ENCODE measurements at places on chromosomes 6 and 20.

DNA sequence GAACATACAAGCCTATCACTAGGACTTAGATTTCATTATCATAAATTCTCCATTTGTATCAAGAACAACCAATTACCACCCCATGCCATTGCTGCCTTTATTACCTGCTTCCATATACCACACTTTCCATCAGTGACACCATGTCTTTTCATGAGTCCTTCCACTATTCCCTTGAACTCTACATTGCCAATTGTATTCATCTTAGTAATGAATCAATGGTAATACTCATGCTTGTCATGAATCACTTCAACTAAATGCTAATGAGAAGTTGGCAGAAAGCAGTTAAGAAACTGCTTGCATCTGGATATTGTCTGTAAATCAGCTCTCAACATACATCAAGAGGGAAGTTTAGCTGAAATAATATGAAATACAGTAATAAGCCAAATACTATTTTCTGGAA, 61.2 kb upstream of the RNF217 start:
- no peak for DNase-seq

- DNase-seq, result peak; percentile 61
Measured at GRCh38 chr6:3603340-3604130, 146.7 kb upstream of the SLC22A23 start.

DNA sequence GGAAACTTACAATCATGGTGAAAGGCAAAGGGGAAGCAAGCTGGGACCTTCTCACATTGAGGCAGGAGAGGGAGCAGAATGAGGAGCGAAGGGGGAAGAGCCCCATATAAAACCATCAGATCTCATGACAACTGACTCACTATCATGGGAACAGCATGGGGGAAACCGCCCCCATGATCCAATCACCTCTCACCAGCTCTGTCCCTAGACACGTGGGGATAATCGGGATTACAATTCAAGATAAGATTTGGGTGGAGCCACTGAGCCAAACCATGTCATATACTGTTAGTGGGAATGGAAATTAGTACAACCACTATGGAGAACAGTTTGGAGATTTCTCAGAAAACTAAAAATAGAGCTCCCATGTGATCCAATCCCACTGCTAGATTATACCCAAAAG, 163.7 kb downstream of the MANEA start:
- DNase-seq, result no peak

DNA sequence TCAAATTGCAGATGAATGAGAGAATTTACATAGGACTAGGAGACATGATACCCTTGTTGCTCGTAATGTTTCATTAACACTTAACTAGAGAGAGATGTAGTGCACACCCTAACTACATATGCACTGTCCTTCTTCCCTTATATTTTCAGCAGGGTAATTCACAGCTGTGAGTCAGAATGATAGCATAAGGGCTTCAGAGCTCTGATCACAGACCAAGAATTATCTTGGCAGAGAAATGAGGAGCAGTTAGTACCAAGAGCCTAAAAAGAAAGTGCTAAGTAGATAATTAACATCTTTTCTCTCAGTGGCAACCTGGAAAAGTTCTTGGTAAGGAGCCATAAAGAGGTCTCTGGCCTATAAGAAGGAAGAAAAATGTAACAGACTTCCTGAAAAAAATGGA, 35.8 kb downstream of the GRIK2 start:
- no peak for DNase-seq

DNA sequence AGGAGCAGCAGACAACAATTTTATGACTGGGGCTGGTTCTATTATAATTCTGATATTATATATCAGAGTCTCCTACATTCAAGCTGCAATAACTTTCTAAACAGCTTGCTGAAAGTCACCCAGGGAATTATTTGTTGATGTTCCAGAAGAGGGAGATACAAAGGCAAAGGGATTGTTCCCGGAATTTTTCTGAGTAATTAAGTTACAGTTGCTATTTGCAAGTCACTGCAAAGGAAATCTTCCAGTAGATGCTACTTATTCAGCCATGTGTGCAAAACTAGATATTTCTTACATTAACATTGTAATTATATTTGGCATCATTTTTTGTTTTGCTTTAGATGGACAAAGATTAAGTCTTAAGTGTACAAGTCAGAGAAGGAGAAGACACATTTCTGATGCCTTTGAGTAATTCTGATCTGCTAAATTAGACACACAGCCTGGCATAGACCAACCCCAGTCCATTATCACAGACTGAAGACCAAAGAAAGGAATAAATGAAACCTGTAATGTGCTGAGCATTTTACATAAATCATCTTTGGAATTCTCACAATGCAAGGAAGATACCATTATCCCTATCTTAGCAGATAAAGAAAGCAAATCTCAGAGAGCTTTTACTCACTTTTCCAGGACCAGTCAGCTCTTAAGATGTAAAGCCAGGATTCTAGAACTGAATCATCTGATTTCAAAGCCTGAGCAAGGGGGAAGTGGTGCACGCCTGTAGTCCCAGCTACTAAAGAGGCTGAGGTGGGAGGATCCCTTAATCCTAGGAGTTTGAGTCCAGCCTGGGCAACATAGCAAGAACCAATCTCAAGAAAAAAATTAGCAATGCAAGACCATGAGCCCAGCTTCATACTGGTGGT, 62.6 kb upstream of the AKAP12 start:
- no peak for DNase-seq

DNA sequence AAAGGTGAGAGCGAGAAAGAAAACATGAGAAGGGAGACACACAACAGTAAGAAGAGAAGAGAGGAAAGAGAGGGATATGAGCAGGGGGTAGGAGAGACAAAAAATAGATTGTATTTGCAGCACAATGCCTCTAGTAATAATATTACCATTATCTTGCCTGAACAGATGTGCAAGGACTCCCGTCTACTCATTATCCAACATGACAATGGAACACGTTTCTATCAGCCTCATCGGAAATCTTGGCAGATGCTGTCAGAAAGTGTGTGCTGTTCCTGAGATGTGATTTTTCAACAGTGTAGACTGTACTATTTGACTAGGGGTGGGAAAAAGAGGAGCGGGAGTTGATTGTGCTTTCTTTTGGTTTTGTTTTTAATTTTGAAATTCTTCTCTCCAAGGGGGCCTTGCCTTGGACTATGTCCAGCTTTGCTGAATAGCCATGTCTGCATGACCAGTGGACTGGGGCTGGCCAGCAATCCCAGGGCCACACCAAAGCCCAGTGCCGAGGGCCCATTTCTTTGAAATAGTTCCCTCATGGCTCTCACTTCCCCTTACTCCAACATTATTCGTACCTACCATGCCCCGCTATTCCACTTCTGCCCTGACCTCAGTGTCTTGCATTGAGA, 11.3 kb upstream of the TRAM2 start:
- no peak for DNase-seq

DNA sequence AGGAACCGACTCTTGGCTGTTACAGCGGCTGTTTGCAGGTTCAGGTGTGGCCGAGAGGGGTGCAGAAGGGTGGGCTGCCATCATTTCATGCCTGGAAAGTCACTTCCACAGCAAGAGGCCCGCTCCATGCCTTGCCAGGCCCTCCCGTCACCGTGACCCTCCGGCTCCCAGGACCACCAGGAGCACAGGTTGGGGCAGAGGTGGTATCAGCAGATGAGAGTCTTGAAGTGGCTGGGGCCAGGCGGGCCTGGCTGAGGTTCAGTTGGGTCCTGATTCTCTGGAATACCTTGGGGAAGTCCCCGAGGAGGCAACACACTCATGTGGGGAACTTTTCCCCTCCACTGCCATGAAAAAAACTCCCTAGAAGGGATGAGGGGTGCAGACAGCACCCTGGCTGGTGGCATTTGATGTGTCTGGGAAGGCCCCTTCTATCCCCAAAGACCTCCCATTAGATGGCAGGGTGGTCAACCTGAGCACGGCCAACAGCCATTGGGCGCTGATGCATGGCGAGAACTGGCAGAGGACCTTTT, 34.2 kb upstream of the IRF4 start:
- DNase-seq, result no peak

- no peak for DNase-seq
Measured at GRCh38 chr6:113894712-113895674, 37.8 kb downstream of the MARCKS start.

GRCh38 chr6:89033461-89033860, 47.1 kb upstream of the PNRC1 start:
- DNase-seq, result no peak

GRCh38 chr6:139436957-139437348, 62.5 kb upstream of the CITED2 start:
- DNase-seq, result no peak

GRCh38 chr20:50848341-50848808, 53.5 kb downstream of the BCAS4 start:
- DNase-seq, result peak; percentile 93

GRCh38 chr20:592506-592905, 17.6 kb downstream of the TCF15 start:
- no peak for DNase-seq

DNA sequence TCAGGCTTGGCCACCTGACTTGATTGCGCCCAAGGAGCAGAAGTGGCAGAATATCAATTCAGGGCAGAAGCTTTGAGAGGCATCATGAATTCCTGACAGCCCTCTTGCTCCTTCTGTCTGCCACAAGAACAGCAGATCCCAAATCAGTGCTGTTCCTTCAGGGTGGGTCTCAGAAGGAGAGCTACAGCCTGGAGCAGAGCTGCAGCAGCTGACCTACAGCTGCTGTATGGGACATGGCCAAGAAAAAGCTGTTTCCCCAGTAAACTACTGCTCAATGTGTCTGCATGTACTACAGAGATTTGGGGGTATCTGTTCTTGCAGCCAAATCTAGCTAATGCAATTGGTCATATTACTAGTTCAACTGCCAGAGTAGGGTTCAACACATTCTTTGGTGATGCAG, 69.0 kb downstream of the SLC22A3 start:
- no peak for DNase-seq

GRCh38 chr6:123931928-123932327, 128.3 kb downstream of the NKAIN2 start:
- no peak for DNase-seq

DNA sequence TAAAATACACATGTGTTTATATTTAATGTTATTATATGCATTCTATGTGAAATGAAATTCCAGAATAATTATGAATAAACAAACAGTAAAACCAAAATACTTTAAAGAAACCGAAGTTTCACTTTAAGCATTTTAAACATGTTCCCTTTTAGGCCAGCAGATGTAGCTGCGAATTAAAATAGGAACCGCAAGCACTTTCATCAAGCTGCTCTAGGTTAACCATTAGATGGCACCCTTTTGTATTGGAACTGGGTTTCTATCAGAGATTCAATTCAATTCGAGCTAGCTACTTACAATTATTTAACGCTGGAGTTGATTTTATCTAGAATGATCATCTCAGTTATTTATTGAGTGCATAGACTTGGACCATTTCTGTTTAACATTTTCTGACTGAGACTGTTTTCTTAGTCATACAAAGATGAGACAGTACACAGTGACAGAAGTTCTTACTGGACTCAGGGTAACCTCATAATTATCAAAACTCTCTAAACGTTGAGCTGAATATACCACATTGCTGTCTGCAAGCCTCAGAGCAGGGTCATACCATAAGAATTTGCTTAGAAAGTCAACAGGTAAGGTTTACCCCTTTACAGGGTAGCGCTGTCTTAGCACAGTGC, 8.5 kb downstream of the TMEM242 start:
- peak; percentile 78 for DNase-seq

Data from RPMI8226 (cell line).